Uterine smooth muscle cell (primary cell): ENCODE measurements at places on chromosomes 7 and 10. TPM values are rescaled to one million over a fixed set of nuclear protein-coding genes. Genes with fewer than 3 reads are reported as not detected.

The CCNY gene
- total RNA-seq: 60.5 and 64.7 TPM in 2 replicates

The ITPRID1 gene
- not detected in 2 replicates for total RNA-seq

The SLC26A4 gene
- 0.44 and 0.50 TPM in 2 replicates for total RNA-seq

The OLAH gene
- 0.25 TPM in 1 of 2 replicates, not detected in the other for total RNA-seq

The FBXL13 gene
- total RNA-seq: 1.1 and 1.2 TPM in 2 replicates

The KAZALD1 gene
- 6.2 and 6.4 TPM in 2 replicates for total RNA-seq

The LCOR gene
- total RNA-seq: 20.4 and 37.5 TPM in 2 replicates

The ZNF680 gene
- total RNA-seq: 9.5 and 12.9 TPM in 2 replicates

The IGFBP3 gene
- total RNA-seq: 11.0 and 33.4 TPM in 2 replicates

The ZNF425 gene
- 1.9 and 5.0 TPM in 2 replicates for total RNA-seq

The TBX20 gene
- total RNA-seq: under 0.01 TPM in 1 of 2 replicates, not detected in the other

The SUN3 gene
- total RNA-seq: not detected in 2 replicates

The MACROH2A2 gene
- 3.9 and 5.5 TPM in 2 replicates for total RNA-seq

The HYAL4 gene
- total RNA-seq: not detected in 2 replicates

The CYP2C19 gene
- total RNA-seq: not detected in 2 replicates

The DNAJC9 gene
- 30.6 and 80.8 TPM in 2 replicates for total RNA-seq

The SPDYE18 gene
- not detected in 2 replicates for total RNA-seq

The SSMEM1 gene
- not detected in 2 replicates for total RNA-seq

The PRR15 gene
- total RNA-seq: 0.22 and 0.87 TPM in 2 replicates

The LBX1 gene
- not detected in 2 replicates for total RNA-seq

The PLXDC2 gene
- total RNA-seq: 0.77 and 6.9 TPM in 2 replicates

The CCDC71L gene
- 73.1 and 89.2 TPM in 2 replicates for total RNA-seq

The DGKI gene
- 2.4 and 2.9 TPM in 2 replicates for total RNA-seq

The MRLN gene
- total RNA-seq: not detected in 2 replicates

The DGKB gene
- 8.1 and 10.8 TPM in 2 replicates for total RNA-seq

The SDK1 gene
- 10.1 and 11.6 TPM in 2 replicates for total RNA-seq

The MINDY4 gene
- total RNA-seq: 6.7 and 8.9 TPM in 2 replicates

The PDE1C gene
- 0.12 and 0.33 TPM in 2 replicates for total RNA-seq

The COX19 gene
- total RNA-seq: 10.2 and 15.6 TPM in 2 replicates

The CCL24 gene
- not detected in 2 replicates for total RNA-seq

The OR2A1 gene
- not detected in 2 replicates for total RNA-seq

The AKR1B15 gene
- total RNA-seq: not detected in 2 replicates

The ZNF853 gene
- 1.2 and 3.9 TPM in 2 replicates for total RNA-seq

The FFAR4 gene
- total RNA-seq: not detected in 2 replicates

The NYAP1 gene
- total RNA-seq: 1.2 and 2.5 TPM in 2 replicates

The PON3 gene
- total RNA-seq: 0.11 and 0.12 TPM in 2 replicates

The HBP1 gene
- 86.0 and 107 TPM in 2 replicates for total RNA-seq
